H1 (cell line): ENCODE measurements at places on chromosomes 6 and 20. TPM values are rescaled to one million over a fixed set of nuclear protein-coding genes. Genes with fewer than 3 reads are reported as not detected.

The PPIL6 gene
- total RNA-seq = 1.3 and 1.5 TPM in 2 replicates

The C20orf141 gene
- not detected in 2 replicates for total RNA-seq

The PTK7 gene
- total RNA-seq = 130 and 138 TPM in 2 replicates

The FERMT1 gene
- 16.5 and 17.8 TPM in 2 replicates for total RNA-seq

GRCh38 chr6:144544266-144544830 lies 259.2 kb downstream of the UTRN start:
- H3K4me1 ChIP-seq = peaks cover 3% of the 10 kb centered on the region; the same call in 1 of the 2 replicates
- H3K36me3 ChIP-seq = peaks cover 10% of the 10 kb centered on the region; the same call in 1 of the 2 replicates
- H3K4me3 ChIP-seq = no peak overlapping the region
- no peak overlapping the region for H3K27ac ChIP-seq
- H3K27me3 ChIP-seq = no peaks in the 10 kb centered on the region

DNA sequence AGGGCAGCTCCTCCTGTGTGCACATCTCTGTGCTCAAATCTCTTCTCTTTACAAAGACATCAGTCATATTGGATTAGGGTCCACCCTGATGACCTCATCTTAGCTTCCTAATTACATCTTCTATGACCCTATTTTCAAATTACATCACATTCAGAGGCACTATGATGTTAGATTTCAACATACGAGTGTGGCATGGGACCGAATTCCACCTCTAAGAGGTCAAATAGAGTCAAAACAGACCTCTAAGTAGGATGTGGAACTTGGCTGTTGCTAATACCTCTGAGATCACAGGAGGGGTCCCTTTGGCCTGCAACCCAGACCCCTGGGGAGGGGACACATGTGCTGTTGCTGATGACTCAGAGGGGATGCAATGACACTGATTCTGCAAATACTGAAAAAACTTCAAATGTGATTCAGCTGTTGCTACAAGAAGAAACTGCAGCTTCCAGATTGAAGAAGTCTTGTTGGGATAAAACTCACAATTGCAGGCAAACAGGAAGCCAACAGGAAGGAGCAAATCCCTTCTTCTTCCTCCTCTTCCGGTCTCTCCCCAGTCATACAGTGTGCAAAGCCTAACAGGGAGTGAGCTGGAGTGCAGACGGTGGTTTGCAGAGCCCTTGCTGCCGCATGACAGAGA lies 216.2 kb downstream of the MYLK4 start:
- no peaks in the 10 kb centered on the region for H3K4me1 ChIP-seq
- H3K27ac ChIP-seq = no peak overlapping the region
- no peak overlapping the region for H3K4me3 ChIP-seq
- no peaks in the 10 kb centered on the region for H3K36me3 ChIP-seq
- no peak for DNase-seq
